NCI-H1105 treated with DMSO at 0.1 percent for 48 hours (cell line): ENCODE measurements at places on chromosomes 1 and 21.

DNA sequence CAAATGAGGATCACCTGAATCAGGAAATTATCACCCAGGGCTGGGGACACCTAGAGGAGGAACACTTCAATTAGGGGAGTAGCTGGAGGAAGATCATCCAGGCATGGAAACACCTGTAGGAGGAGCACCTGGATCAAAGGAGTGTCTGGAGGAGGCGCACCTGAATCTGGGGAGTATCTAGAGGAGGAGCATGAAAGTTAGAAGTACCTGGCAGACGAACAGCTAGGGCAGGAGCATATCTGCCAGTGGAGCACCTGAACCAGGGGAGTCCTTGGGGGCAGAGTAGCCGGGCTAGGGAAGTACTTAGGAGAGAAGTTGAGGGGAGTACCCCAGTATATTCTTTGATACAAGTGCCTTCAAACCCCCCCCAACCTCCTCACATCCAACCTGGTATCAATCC is 1.3 kb downstream of the C1orf210 start:
- DNase-seq: no peak

GRCh38 chr1:181131255-181131941 is 42.9 kb downstream of the IER5 start:
- no peak for DNase-seq

DNA sequence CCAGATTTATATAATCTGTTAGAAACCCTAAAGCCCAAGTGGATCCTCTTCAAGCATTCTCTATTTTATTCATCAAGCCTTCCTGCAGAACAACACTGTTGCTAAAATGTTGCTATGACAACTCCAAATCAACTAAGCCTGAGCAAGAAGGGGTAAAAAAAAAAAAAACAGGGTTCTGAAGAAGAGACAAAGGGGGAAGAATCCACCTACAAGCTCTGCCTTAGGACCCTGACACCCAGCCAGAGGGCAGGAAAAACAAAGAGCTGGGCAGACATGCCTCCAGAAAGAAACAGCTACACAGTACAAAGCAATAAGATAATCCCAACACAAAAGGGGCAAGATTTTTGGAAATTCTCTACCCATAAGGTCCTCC is 1.3 kb downstream of the USF1 start:
- DNase-seq: no peak

DNA sequence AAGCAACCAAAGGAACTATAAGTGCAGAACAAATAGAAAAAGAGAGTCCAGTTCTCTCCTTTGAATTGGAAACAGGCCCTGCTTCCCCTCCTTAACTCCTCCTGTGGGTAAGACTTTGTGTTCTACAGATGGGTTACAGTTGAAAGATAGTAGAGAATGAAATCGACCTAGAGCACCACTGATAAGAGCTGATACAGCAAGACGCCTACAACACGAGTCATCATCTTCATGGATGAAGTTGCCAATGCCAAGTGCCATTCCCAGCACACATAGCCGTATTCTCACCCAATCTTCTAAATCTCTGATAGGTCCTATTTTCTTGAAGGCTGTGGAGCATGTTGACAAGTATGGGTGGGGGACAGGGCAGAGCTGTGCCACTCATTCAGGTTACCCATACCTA is 99.8 kb upstream of the CAMK1G start:
- DNase-seq: no peak

GRCh38 chr1:223730479-223731132 is 18.3 kb downstream of the CAPN2 start:
- DNase-seq: no peak

DNA sequence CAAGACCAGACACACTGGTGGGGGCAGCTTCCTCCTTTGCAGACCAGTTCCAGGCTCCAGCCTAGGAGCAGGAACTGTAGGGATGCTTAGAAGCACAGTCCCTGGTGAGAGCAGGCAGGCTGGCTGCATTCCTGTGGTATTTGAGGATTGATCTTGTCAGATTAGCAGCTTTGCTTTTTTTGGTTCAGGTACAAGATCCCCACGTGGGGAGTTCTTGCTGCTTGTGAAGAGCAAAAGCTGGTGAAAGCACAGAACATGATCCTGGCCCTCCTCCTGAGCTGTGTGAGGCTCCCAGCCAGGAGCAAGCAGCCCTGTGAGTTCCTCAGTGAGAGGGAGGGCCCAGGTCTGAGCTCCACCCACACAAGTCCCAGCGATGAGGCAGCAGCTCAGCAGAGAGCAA is 75.3 kb upstream of the ARTN start:
- DNase-seq: no peak

- no peak for DNase-seq
Observed at GRCh38 chr1:19204446-19205266, 5.4 kb downstream of the UBR4 start.
